ENCODE measurements at places on chromosomes 4 and X.

GRCh38 chr4:36573441-36573840 lies 292.0 kb downstream of the DTHD1 start:
- DNase-seq: no peak

DNA sequence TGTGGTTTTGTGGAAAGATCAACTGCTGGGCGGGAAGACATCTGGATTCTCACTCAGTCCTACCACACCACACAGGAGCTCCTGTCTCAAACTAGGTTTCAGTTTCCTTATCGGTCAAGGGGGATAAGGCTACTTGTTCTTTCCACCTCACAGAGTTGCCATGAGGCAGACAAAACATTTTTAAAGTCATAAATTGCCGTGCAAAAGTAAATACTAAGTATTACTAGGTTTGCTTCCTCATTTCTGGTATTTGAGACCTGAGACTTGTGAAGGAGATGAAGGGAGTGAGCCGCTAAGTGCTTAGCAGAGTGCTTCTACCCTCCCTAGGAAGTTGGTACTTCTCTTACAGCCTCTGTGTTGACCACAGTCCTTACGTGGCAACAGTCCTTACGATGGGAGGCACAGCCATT lies 1.5 kb downstream of the LAP3 start:
- no peak for DNase-seq

DNA sequence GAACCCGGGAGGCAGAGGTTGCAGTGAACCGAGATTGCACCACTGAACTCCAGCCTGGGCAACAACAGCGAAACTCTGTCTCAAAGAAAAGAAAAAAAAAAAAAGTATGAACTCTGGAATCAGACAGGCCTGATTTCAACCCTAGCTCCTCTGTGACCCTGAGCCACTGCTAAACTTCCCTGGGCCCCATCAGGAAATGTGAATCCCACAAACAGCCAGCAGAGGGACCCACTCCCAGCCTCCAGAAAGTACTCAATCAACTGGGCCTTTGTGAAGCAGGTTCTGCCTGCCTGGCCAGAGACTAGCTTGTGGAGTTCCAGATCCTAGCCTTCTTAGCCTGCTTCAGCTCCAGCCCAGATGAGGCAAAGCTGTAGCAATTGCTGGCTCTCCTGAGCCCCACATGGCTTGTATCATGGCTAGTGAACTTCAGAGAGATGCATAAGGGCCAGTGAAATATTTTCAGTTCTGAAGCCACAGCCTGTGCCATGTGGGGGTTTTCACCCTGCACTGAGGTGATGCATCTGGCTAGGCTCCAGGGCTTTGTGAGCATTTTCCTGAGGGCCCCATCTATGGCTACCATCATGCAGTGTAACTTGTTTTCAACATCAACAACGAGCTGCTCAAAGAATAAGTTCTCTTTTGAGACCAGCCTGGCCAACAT lies 7.2 kb upstream of the IDS start:
- no peak for DNase-seq

DNA sequence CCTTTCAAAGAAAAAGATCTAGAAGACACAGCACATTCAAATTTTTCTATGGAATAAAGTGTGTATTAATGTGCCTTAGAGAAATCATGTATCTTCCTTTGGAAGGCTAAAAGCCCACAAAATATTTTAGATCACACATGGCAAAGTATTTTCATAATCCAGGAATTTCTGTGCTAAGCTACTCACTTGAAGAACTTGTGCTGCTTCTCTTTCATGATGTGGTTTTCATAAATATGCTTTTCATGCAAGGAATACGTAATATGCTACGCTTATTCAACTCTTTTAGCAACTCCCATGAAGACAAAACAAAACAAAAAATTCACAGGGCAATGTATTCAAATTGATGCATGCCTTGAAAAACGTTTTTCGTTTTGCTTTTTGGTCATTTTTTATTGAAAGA lies 125.6 kb downstream of the ARHGAP24 start:
- no peak for DNase-seq

GRCh38 chrX:19070555-19070994 lies 51.7 kb downstream of the ADGRG2 start:
- DNase-seq: no peak

GRCh38 chrX:150329282-150329681 lies 33.8 kb upstream of the MAMLD1 start:
- no peak for DNase-seq

DNA sequence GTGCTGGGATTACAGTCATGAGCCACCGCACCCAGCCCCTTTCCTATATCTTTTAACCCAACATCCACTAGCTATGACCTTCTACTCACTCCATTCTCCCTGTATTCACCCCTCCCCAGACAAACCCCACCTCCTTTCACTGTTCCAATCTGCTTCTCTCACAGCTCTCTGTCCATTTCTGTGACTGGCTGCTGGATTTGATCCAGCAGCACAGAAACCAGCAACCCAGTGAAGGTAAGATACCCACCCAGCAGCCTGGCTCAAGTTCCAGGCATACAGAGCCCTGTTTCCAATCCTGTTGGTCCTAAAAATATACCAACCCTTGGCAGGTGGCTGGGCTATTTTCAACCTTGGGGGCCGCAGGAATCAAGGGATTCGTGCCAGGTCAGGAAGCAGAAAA lies 56.9 kb upstream of the SMIM10 start:
- no peak for DNase-seq

- no peak for DNase-seq
These were observed 106.4 kb upstream of the FAM241A start for GRCh38 chr4:112038861-112039260.

- no peak for DNase-seq
These were observed 940.0 kb downstream of the SH3BGRL start for GRCh38 chrX:82141942-82142341.

- no peak for DNase-seq
These were observed 191.2 kb downstream of the RRAGB start for GRCh38 chrX:55908661-55909212.

DNA sequence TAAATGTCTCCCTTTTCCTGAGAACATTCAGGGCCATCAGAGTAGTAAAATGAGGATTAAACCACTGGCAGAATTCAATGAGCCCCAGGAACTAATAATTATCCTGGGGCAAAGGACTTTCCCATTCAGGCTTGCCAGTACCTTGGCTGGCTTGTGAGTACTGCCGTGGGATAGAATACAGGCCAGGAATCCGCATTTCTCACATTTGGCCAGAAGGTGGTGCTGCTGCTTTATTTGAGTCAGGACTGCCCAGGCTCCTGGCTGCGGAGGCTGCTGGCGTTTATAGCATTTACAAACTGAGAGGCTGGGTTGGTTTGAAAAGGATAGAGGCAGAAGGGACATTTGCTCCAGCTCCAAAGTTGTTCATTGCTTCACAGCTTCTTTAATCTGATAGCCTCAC lies 91.4 kb downstream of the RTL9 start:
- DNase-seq: peak; percentile 3

GRCh38 chr4:38385093-38386004 lies 278.6 kb upstream of the KLF3 start:
- DNase-seq: no peak

GRCh38 chrX:107452581-107452980 lies 3.1 kb downstream of the FRMPD3 start:
- DNase-seq: no peak

GRCh38 chrX:12984603-12985319 lies 9.9 kb downstream of the TMSB4X start:
- DNase-seq: no peak

- DNase-seq: no peak
These were observed 15.3 kb downstream of the INTU start for GRCh38 chr4:127648061-127648460.

GRCh38 chr4:141473952-141474351 lies 162.4 kb upstream of the IL15 start:
- DNase-seq: no peak

GRCh38 chr4:139720806-139721205 lies 55.2 kb downstream of the MGST2 start:
- no peak for DNase-seq

DNA sequence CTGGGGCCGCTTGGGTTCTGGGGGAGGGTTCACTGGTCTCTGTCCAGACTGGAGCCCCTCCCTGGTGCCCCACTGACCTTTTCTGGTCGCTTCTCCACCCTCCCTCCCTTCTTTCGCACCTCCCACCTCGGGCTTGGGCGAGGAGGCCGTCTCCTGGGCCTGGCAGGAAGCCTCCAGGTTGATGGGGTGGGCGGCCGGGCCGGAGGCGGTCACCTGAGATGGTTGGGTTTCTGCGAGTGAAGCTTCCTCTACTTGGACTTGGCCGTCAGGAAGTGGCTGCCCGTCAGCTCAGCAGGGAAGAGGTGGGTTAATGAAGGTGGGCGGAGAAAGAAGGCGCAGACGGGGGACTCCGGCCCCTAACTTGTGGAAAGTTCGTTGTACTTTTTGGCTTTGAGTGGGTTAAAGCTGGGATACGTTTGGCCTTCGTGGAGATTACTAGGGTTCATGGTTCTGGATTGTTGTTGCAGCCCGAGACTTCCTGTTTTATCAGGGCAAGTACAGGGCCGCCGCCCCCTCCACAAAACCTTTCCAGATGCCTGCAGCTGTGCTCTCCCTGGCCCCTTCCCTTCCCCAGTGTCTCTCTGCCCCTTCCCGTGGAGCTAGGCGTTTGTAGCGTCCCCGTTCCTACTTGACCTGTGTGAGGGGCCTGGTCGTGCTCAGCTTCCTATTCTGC lies 1.2 kb downstream of the AKAP17A start:
- DNase-seq: no peak

DNA sequence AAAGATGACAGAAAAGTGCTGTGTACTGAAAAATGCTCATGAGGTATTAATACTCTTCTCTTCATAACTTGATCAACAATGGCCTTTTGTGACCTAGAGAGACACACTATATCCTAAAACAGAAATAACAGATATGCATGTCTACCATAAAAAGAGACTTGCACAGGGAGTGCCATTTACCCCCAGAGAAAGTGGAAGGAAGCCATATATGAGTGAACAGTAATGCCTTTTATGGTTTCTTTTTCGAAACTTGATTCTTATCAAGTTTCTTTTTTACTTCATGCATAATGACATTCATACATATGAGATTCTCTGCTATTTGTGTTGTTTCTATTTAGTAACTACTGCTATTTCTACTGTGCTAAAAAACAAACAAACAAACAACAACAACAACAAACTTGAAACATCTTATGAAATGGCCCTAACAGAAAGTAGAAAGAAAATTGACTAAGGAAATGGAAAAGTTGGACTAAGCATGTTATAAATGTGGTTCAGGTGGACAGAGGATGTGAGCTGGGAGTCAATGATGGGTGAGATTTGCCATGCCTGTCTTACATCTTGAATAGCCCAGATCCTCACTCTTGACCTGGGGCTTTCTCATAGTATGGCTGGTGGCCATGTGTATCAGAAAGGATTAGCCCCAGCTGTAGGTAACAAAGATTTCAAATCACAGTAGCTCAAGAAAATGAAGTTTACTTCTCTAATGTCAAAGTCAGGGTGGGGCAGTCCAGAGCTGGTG lies 43.8 kb downstream of the GEMIN8 start:
- no peak for DNase-seq

- no peak for DNase-seq
These were observed 21.2 kb upstream of the USP9X start for GRCh38 chrX:41064018-41064417.

GRCh38 chr4:77493829-77494551 lies 111.6 kb upstream of the CXCL13 start:
- DNase-seq: no peak

DNA sequence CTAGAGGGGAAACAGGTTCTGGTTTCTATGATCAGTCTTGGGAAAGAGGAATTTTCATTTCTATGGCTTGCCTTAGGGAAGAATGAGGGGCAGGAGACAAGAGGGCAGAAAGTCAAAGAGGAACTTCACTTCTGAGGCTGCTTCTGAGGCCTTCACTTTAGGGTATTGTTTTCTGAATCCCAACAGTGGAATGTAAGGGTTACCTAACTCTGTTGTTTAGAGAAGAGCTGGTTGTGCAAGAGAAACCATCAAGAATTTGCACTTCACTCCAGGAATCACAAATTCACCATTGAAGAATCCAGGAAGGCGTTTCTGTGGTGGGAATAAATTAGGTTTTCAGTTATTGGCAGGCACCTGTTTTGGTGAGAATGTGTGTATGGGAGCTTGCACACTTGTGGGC lies 126.7 kb upstream of the AMOT start:
- DNase-seq: no peak

GRCh38 chr4:81355136-81355535 lies 116.6 kb downstream of the RASGEF1B start:
- DNase-seq: no peak

DNA sequence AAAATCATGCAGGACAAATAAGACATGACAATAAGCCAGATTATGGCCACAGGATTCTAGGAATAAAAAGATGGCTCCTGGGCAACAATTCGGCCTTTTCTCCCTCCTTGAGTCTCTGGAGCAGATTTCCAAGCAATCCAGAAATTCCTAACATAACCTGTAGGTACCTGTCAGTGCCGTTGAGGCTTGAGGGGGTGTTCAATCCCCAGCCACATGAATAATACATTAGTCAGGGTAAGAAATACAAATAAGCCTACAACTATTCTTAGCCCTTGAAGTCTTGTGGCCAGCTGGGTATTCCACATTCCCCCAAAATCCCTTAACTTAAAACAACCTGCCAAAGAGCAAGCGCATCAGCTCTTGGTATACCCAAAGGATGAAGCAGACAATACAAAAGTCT lies 9.7 kb downstream of the CXorf38 start:
- no peak for DNase-seq

- no peak for DNase-seq
These were observed 437.6 kb upstream of the AGA start for GRCh38 chr4:177879851-177880250.

DNA sequence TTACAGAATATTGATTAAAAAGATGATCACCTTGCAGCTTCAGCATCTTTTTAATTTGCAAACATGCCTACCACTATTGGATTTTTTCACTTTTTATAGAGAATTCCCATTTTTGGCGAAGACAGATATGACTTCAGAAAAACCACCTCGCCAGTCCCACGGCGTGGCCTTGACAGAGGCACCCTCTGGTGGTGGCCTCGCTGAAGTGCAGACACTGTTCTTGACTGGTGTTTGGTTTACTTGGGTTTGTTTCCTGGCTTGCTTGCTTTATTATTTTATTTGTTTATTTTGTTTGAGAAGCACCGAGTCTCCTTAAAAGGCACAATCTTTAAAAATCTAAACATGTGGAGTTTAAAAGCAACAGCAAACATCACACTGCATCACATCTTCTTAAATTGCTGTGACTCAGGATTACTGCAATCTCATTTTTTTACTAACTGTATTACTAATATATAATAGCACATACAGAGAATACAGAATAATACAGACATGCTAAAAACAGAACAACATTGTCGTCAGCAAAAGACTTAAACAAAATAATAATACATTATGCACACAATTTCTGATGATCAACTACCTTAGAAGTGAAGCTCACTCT lies 13.1 kb upstream of the AMTN start:
- DNase-seq: no peak

- DNase-seq: no peak
These were observed 470.5 kb downstream of the PCDH7 start for GRCh38 chr4:31190671-31191070.

GRCh38 chrX:152641256-152641875 lies 3.7 kb downstream of the GABRQ start:
- no peak for DNase-seq

GRCh38 chr4:3010998-3011397 lies 47.6 kb downstream of the GRK4 start:
- no peak for DNase-seq

All from stimulated activated CD8-positive, alpha-beta memory T cell treated with anti-CD3 and anti-CD28 coated beads, Interleukin-15, amount 100 ng/mL, for 4 hours (primary cell).